ENCODE measurements at places on chromosomes 12 and 14. TPM values are rescaled to one million over a fixed set of nuclear protein-coding genes. Genes with fewer than 3 reads are reported as not detected.

The AKAP3 gene
- total RNA-seq, result 0.83 TPM

The KCNH3 gene
- total RNA-seq, result under 0.01 TPM

The CDK2 gene
- 54.9 TPM for total RNA-seq

The FAM186B gene
- 0.33 TPM for total RNA-seq

The SMCO3 gene
- 0.17 TPM for total RNA-seq

The RPGRIP1 gene
- total RNA-seq, result not detected

The POTEG gene
- not detected for total RNA-seq

The CD63 gene
- 552 TPM for total RNA-seq

The AEBP2 gene
- total RNA-seq, result 33.5 TPM

The CPNE8 gene
- 19.7 TPM for total RNA-seq

The HIGD1C gene
- total RNA-seq, result not detected

The RHOF gene
- 4.4 TPM for total RNA-seq

The ACSM4 gene
- total RNA-seq, result not detected

The GZMB gene
- total RNA-seq, result not detected

The TTC9 gene
- 3.3 TPM for total RNA-seq

The CIDEB gene
- 1.4 TPM for total RNA-seq

The CCDC196 gene
- not detected for total RNA-seq

The TIMELESS gene
- 21.7 TPM for total RNA-seq

The TBX3 gene
- 16.0 TPM for total RNA-seq

The IRAK3 gene
- total RNA-seq, result 0.37 TPM

The RDH12 gene
- not detected for total RNA-seq

The NGB gene
- 0.33 TPM for total RNA-seq
